Inflammatory macrophage (primary cell): ENCODE measurements at places on chromosomes 3 and 15.

DNA sequence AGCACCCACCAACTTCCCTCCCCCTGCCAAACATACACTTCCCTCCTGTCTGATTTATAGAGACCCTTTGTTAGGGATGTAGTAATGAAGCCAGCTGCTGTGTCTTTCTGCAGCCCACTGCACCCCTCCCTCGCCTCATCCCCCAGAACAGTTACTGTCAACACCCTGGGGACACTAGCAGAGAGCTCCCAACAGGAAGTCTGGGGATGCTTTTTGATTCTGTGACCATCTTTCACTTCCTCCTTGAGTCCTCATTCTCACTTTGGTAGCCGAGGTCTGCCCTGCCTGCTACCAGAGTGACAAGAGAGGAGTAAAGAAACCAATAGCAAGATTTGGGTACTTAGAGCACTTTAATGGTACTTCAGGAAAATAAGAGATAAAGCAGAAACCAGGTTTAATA, 201.6 kb downstream of the SATB1 start:
- peak; percentile 16 for DNase-seq

DNA sequence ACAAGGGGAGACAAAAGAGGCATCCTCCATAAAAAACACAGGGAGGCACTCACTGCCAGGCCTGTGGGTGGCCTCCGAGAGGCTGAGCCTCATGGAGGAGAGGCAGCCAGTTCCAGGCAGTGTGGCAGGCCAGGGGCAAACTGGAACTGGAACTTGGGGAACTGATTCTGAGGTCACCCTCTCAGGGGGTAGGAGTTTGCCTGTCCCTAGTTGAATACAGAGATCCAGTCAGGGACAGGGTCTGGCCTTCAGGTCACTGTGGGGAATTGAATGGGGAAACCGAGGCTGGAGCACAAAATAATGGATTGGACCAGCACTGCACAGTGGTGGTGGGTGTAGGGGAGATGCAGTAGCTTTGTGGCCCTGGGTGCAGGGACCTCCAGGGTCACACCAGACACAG, 58.7 kb downstream of the TPRA1 start:
- DNase-seq, result no peak

DNA sequence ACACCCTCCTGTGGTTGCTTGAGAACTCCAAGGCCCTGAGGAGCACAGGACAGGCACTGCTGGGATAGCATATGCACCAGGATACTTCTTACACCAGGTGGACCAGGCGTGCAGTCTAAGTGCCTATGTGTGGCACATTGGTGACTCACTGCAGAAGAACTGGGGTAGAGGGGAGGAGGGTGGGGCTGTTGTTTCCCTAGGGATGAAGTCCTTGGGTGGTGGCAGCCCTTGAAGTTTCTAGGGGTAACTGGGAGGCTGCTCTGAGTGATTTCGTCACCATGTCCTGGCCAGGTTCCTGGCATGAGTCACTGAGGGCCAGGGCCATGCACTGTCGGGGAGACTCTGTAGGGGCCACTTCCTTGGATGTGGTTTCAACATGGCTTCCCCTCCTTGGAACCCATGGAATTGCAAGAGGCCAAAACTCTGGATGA, 15.9 kb downstream of the MYZAP start:
- DNase-seq, result peak; percentile 28

DNA sequence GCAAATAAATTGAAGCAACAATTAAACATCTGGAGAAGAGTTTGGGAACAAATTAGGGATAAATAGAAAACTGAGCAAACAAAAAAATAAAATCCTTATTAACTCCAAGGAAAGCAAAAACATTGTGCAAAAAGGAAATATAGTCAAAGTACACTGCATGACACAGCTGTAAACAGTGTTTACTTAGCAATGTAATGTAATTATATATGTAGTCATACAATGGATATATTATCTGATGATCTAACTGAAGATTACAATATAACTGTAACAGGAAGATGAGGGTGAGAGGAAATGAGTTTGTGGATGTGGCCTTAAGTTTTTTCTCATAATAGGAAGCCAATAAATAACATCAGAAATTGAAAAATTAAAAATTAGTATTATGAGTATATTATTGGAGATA, 42.5 kb downstream of the SCN10A start:
- no peak for DNase-seq

DNA sequence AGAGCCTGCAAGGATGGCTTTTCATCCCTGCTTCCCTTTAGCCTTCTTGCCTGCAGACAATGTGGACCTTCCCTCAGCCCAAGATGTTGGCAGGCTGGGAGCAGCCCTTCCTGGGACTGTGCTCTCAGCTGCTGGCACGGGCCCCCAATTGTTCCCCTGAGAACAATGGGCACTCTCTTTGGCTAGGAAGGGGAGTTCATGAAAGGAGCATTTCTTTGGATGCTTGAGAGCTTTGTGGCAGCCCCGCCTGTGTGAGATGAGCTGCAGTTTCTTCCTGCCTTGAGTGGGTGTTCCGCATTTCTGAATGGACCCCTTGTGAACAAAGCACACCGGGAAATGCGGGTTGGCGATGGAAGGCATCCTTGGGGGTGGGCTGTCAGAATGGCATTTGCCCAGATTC, 35.0 kb upstream of the BSN start:
- no peak for DNase-seq

GRCh38 chr3:44678480-44679116, 30.1 kb downstream of the ZNF35 start:
- no peak for DNase-seq

- DNase-seq, result no peak
Measured at GRCh38 chr3:14766428-14767244, 52.1 kb upstream of the FGD5 start.

- DNase-seq, result no peak
Measured at GRCh38 chr15:25792128-25792527, 71.0 kb downstream of the ATP10A start.
